ENCODE measurements at places on chromosomes 12 and 14. TPM values are rescaled to one million over a fixed set of nuclear protein-coding genes. Genes with fewer than 3 reads are reported as not detected.
A peak's percentile ranks its signal among the peaks of the same experiment; 100 is the strongest.

TAS2R20 gene
- 0.30 TPM for total RNA-seq

DNA sequence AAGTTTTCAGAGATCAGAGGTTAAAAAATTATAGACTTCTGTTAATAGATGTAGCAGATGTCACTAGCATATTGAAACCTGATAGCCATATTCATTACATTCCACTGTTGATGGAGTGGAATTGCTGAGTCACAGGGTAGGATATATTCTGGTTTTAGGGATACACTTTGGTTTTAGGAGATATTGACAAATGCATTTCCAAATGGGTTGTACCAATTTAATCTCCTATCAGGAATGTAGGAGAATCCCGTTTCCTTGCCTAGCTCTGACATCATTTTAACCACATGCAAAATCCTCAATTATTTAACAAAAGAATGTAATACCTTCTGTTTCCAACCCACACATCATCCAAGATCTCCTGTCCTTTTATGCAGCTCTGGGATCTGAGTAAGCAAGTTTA is 30.7 kb upstream of the ESR2 start:
- H3K4me3 ChIP-seq, result no peak overlapping the region
- no peak overlapping the region for H3K27ac ChIP-seq
- H3K27me3 ChIP-seq, result no peaks in the 10 kb centered on the region
- H3K4me1 ChIP-seq, result no peaks in the 10 kb centered on the region

PTCSC3 gene
- total RNA-seq, result not detected

DNA sequence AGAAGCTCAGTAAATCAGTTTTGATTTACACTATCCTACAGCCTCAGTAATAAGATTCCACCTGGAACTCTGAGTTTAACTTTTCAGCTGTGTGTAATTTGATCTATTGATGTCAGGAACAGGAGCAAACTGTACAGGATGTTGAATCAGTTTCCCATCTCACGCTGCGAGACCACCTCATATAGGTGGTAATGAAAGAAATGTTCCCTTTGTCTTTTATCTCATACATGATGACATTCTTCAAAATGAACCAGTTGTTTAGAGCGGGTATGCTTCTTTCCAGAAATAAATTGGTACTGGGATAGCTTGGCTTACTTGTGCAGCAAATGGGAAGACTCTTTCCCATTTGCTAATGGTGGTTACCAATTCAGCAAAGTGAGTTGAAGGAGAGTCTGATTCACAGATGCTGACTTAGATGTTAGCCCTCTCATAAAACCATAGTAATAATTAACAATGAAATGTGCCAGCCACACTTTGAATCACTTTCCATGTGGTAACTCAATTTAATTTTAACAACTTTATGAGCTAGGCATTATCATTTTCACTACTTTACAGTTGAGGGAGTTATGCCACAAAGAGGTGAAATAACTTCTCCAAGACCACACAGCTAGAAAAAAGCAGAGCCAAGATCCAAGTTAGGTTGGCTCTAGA is 251.5 kb downstream of the PAWR start:
- H3K4me1 ChIP-seq, result no peaks in the 10 kb centered on the region
- H3K27ac ChIP-seq, result no peak overlapping the region
- no peaks in the 10 kb centered on the region for H3K36me3 ChIP-seq
- DNase-seq, result no peak

DNA sequence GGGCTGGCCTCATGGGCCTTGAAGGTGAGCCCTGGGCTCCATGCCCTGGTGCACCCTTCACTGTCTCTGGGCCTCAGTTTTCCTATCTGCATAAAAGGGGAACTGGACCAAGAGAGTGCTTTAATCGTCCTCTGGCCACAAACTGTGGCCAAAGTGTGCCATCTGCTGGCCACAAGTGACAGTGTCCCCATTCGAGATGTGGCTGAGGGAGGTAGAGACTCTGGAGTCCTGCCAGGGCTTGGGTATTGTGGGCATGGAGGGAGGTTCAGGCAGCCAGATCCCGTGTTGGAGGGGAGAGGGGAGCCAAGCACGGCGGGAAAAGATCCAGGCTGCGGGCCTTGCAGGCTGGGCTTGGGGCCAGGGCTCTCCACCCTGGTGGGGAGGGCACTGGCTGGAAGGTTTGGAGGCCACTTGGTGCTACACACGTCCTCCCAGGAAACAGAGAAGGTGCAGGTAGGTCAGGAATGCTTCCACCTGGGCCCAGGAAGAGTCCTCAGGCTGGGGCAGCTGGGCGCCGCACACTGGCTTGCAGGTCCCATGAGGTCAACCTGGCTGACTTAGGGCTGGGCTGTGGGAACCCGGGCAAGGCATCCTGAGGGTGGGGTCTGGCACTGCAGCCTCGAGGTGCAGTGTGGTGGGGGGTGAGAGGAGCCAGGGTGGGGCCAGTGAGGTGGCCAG is 7.3 kb upstream of the KIF26A start:
- peaks cover 2% of the 10 kb centered on the region for H3K4me1 ChIP-seq
- no peak overlapping the region for H3K4me3 ChIP-seq
- peaks cover 74% of the 10 kb centered on the region for H3K27me3 ChIP-seq
- peak; percentile 24 for DNase-seq
- H3K27ac ChIP-seq, result no peak overlapping the region

TPPP2 gene
- total RNA-seq, result not detected

DNA sequence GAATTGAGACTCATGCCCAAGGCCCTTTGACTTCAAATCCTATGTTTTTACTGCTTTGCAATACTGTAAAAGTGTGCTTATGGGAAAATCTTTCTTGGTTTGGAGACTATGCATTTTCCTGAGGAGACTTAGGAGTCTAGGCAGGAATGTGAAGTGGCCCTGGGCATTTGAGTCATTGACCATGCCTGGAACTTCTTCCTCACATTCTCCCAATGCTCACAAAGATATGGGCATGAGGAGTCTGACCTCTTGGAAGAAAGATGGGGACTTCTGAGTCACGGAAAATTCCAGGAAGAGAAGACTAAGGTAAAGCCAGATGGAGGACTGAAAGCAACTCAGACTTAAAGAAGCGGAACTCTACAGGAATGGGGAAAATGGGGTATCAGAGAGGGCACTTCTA is 38.2 kb upstream of the ZNF641 start:
- DNase-seq, result no peak
- H3K4me1 ChIP-seq, result no peaks in the 10 kb centered on the region
- no peak overlapping the region for H3K4me3 ChIP-seq
- no peak overlapping the region for H3K27ac ChIP-seq
- H3K27me3 ChIP-seq, result no peaks in the 10 kb centered on the region

DNA sequence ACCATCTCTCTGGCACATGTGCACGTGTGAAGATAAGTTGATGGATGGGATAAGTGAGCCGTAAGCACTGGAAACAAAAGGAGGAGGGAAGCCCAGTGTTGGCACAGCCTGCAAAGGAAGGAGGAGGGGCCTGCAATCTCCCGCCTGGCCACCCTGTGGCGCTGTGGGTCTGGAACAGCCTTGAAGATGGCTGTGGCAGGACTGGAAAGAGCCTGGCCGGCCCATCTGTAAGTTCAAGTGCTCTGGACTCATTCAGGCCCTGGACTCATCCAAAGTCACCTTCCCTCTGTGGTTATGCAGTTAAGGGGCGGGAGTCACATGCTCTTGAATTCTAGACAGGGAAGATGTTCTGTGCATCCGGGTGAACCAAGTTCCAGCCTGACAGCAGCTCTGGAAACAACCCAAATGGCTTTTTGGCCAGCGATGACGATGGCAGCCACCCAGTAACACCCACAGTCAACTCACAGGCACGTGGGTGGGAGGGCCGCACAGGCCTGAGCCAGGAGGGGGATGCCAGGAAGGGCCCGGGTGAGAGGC is 50.4 kb downstream of the CHGA start:
- H3K27me3 ChIP-seq, result no peaks in the 10 kb centered on the region
- H3K4me1 ChIP-seq, result peaks cover 4% of the 10 kb centered on the region
- DNase-seq, result peak; percentile 41
- no peak overlapping the region for H3K27ac ChIP-seq
- H3K4me3 ChIP-seq, result no peak overlapping the region

DNA sequence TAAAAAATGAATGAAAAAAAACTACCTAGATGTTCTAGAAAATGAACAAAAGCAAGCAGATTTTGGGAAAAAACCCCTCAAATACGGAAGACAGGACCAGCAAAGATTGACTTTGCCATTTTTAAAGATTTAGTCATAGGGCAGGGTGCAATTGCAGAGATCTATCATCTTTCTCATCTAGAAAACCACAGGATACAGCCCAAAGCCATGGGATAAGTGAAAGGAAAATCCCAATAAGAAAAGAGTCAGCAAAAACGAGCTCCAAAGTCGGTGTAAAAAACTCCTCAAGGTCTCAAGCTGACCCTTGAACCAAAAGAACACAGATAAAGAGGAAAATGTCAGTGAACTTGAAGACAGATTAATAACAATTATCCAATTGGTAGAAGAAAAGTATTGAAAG is 28.0 kb downstream of the CEP290 start:
- no peaks in the 10 kb centered on the region for H3K27me3 ChIP-seq
- DNase-seq, result no peak
- peaks cover 4% of the 10 kb centered on the region for H3K4me1 ChIP-seq
- peaks cover 18% of the 10 kb centered on the region for H3K36me3 ChIP-seq
- no peak overlapping the region for H3K4me3 ChIP-seq

GRCh38 chr12:110641521-110641920 is 27.6 kb downstream of the TCTN1 start:
- H3K4me3 ChIP-seq, result no peak overlapping the region
- no peaks in the 10 kb centered on the region for H3K27me3 ChIP-seq
- no peak for DNase-seq
- H3K36me3 ChIP-seq, result peaks cover 12% of the 10 kb centered on the region
- H3K4me1 ChIP-seq, result peaks cover 61% of the 10 kb centered on the region

LPCAT3 gene
- 23.3 TPM for total RNA-seq

GRCh38 chr12:32266756-32267155 is 132.6 kb upstream of the FGD4 start:
- no peak overlapping the region for H3K4me3 ChIP-seq
- DNase-seq, result no peak
- H3K27me3 ChIP-seq, result no peaks in the 10 kb centered on the region
- H3K4me1 ChIP-seq, result peaks cover 14% of the 10 kb centered on the region
- no peak overlapping the region for H3K27ac ChIP-seq
- peaks cover 4% of the 10 kb centered on the region for H3K36me3 ChIP-seq

SLC10A1 gene
- total RNA-seq, result not detected

DNA sequence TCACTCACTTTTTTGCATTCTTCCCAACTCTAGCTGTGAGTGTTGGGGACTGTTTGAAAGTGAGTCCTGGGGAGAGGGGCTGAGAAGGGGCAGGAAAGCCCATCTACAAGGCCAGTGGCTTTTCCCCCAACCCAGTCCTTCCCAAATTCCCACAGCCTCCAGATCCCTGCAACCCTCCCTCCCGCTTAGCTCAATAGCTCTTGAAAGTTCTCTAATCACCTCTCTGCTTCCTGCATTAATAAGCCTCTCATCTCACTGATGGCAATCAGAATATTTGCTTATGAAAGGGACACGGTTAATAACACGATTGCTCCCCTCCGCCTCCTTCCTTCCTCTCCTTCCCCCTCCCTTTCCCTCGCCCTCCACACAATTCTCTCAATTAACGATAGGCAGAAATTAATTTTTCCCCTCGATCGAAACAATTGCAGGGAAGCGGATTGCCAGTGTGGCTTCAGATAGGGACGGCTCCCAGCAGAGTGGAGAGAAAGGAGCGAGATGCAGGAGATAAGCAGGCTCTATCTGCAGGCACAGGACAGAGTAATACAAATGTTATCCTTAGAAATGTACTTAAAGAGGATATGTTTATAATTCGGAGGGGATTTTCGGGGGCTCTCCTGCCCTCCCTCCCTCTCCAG is 15.1 kb upstream of the GPATCH2L start:
- peaks cover 9% of the 10 kb centered on the region for H3K4me1 ChIP-seq
- DNase-seq, result no peak
- H3K27ac ChIP-seq, result no peak overlapping the region
- H3K36me3 ChIP-seq, result peaks cover 2% of the 10 kb centered on the region
- no peak overlapping the region for H3K4me3 ChIP-seq

ADGRD1 gene
- total RNA-seq, result 0.38 TPM

- H3K4me3 ChIP-seq, result no peak overlapping the region
- no peaks in the 10 kb centered on the region for H3K36me3 ChIP-seq
- no peaks in the 10 kb centered on the region for H3K4me1 ChIP-seq
- H3K27me3 ChIP-seq, result peaks cover 10% of the 10 kb centered on the region
Observed at GRCh38 chr14:78627114-78627513, 456.9 kb downstream of the NRXN3 start.

GRCh38 chr12:19694627-19695026 is 255.3 kb downstream of the AEBP2 start:
- H3K27ac ChIP-seq, result peak overlapping the region; percentile 76
- H3K4me3 ChIP-seq, result no peak overlapping the region

GRCh38 chr12:30828686-30829085 is 73.9 kb upstream of the CAPRIN2 start:
- no peaks in the 10 kb centered on the region for H3K36me3 ChIP-seq
- H3K27me3 ChIP-seq, result peaks cover 42% of the 10 kb centered on the region
- no peak for DNase-seq
- no peak overlapping the region for H3K27ac ChIP-seq

DNA sequence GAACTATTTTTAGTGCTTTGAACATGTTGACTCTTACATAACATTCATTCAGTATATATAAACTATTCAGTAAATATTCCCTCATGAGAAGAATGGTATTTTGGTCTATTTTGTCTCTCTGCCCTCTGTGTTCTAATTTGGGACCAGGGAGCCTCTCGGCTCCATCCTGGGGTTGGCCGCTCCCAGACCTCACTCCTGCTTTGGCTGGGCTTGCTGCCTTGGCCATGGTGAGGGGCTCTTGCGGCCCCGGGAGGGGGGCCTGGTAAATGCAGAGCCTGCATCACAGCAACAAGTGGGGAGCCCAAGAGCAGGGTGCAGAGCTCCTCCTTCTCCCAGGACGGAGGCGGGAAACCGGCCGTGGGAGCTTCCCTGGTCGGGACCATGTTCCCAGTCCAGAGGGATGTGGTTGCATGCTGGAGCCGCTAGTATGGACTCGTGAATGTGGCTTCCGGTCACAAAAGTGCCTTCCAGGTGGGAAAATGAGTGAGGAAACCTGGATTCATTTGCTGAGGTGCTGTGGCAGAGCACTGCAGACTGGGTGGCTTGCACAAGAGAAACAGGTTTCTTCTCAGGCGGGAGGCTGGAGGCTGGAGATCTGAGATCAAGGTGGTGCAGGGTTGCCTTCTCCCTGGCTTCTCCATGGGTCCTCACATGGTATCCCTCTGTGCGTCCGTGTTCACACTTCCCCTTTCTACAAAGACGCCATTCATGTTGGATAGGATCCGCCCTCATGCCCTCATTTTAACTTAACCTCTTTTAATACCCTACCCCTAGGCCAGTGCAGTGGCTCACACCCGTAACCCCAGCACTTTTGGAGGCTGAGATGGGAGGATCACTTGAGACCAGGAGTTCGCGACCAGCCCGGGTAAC is 250.2 kb downstream of the CACNA1C start:
- H3K4me3 ChIP-seq, result no peak overlapping the region
- H3K36me3 ChIP-seq, result no peaks in the 10 kb centered on the region
- no peak overlapping the region for H3K27ac ChIP-seq
